ENCODE measurements at places on chromosomes 4 and X.
A peak's percentile ranks its signal among the peaks of the same experiment; 100 is the strongest.

DNA sequence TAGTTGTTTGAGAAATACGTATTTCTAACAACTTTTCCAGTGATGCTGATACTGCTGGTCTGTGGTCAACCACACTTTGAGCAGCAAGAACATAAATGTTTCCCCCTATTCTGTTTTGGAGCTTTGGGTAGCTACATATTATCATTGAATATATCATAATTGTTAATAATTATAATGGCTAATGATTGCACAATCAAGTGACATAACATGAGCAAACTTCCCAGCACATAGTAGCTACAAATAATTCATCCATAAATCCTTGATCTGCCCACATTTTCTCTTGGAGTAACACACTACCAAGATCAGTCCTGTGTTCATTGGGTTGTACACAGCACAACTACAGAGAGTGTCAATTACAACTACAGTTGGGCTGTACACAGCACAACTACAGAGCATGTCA, 436.3 kb upstream of the MAGEB18 start:
- DNase-seq, result no peak

DNA sequence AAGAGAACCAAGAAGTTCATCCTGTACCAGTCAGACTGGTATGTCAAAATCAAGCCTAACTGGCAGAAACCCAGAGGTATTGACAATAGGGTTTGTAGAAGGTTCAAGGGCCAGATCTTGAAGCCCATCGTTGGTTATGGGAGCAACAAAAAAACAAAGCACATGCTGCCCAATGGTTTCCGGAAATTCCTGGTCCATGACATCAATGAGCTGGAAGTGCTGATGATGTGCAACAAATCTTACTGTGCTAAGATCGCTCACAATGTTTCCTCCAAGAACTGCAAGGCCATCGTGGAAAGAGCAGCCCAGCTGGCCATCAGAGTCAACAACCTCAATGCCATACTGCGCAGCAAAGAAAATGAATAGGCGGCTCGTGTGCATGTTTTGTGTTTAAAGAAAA, 172.7 kb upstream of the MED14 start:
- no peak for DNase-seq

GRCh38 chr4:14066979-14067378, 439.5 kb upstream of the BOD1L1 start:
- DNase-seq, result no peak

DNA sequence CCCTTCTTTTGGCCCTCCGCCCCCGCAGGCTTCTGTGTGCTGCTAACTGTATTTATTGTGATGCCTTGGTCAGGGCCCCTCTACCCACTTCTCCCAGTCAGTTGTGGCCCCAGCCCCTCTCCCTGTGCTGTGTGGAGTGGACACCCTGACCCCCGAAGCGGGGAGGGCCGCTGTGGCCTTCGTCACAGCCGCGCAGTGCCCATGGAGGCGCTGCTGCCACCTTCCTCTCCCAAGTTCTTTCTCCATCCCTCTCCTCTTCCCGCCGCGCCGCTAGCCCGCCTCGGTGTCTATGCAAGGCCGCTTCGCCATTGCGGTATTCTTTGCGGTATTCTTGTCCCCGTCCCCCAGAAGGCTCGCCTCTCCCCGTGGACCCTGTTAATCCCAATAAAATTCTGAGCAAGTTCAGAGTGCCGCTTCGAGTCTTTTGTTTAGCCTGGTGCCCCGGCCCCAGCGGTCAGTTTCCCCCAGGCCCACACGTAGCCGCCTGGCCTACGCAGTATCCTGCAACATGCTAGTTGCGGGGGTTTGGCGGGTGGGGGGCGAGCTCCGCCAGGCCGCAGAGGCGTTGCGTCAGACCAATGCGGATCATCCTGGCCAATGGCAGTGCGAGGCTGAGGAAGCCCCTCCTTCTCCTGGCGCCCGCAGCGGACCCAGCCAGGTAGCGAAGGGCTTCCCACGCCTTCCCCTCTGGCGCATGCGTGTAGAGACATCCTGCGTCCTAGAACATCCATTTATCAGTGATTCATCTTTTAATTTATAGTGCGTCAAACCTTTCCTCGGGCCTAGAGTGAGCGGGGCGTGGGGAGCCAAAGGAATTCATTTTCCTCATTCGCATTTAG, 5.6 kb upstream of the KANTR start:
- DNase-seq, result peak; percentile 92

DNA sequence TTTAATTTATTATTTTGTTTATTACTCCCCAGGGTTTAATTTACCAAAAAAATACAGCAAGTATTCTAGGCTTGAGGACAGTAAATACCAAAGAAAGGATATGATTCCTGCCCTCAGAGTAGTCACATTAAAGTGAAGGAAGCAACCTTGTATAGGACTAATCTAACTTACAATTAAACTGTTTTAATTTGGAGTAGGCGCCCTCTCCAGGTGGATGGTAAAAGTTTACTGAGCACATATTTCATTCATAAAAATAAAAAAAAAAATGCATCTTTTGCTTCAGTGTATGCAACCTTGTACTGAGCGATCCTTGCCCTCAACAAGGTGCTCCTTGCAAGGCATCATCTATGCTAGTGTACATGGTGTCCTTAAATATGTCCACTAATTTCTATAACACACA, 72.0 kb upstream of the MAGEB16 start:
- DNase-seq, result no peak

DNA sequence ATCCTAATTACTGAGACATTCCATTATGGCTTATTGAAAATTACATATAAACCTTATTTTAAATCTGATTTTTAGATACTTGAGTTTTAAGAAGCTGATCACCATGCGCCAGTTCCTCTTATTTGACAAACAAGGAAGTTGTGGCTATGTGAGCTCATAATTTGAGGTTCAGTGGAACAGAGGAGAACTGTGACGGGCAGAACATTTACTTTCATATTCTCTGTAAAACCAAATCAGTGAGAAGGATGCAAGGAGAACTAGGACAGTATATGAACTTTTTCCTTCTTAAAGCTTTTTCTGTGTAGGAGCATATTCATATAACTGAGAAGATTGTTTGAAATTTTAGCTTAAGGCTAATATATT, 25.3 kb downstream of the STIM2 start:
- no peak for DNase-seq

- no peak for DNase-seq
Observed at GRCh38 chrX:143661286-143661685, 25.4 kb upstream of the SLITRK4 start.

DNA sequence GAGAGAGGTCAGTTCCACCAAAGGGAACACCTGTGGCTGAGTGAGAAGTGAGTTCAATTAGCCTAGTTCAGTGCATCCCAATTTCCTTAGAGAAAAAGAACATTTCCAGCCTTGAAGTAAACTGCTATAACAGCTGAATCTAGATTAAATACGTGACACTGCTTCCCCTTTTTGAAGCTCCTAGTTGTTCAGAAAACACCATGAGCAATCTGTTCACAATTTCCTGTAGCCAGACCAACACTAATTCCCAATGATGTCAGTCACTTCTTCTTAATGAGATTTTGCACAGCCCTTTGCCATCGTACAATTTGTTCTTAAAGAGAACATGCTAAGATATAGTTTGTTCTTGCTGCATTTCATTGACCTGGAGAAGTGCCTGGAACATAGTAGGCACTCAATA, 144.6 kb upstream of the EDNRA start:
- no peak for DNase-seq

GRCh38 chr4:153152501-153153338, 51.5 kb upstream of the TRIM2 start:
- no peak for DNase-seq

DNA sequence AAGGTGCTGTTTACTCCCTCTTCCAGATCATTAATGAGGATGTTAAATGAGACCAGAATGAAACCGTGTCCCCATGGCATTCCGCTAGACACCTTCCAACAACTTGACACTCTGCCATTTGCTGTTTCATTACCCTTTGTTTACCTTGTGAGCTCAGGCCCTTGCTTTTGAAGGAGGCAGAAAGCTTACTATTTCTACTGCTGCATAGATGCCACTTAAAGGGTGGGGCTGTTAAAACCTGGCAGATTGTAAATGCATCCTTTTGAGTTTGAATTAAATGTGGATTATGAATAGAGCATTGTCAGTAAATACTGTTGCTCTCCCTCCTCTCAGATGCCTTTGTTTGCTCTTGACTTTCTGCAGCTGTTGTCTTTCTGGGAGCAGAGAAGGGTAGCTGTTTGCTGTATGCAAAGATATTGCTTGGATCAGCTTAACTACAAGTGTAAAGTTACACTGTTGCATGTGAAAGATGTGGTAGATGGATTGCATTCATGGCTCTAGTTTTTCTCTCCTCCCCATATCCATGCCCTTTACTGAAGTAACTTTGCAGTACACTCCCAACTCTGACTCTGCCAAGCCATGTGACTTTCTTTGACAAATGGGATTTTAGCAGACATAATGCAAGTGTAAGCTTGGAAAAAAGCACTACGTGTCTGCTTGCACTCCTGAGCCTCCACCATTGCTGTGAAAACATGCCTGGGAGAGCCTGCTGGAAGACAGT, 75.0 kb upstream of the DHX15 start:
- no peak for DNase-seq

GRCh38 chr4:7112656-7113055, 44.8 kb upstream of the GRPEL1 start:
- peak; percentile 44 for DNase-seq

DNA sequence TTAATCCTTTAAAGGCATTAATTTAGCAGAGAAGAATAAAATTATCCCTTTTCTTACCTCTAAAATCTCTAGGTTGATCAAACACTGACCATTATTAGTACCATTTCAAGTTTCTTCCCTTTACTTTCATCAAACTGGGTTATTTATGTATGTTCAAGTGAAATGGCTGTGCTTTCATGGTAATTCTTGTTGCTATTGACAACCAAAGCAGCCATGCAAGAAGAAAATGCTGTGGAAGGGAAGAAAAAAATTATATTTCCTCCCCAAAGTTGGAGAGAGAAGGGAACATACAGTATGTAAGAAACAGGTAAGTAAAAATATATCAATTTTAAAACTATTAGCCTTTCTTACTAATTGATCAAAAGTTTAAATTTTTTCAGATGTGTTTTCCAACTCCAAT, 16.2 kb downstream of the NPNT start:
- DNase-seq, result no peak

GRCh38 chrX:86021652-86022289, 25.6 kb downstream of the CHM start:
- no peak for DNase-seq

DNA sequence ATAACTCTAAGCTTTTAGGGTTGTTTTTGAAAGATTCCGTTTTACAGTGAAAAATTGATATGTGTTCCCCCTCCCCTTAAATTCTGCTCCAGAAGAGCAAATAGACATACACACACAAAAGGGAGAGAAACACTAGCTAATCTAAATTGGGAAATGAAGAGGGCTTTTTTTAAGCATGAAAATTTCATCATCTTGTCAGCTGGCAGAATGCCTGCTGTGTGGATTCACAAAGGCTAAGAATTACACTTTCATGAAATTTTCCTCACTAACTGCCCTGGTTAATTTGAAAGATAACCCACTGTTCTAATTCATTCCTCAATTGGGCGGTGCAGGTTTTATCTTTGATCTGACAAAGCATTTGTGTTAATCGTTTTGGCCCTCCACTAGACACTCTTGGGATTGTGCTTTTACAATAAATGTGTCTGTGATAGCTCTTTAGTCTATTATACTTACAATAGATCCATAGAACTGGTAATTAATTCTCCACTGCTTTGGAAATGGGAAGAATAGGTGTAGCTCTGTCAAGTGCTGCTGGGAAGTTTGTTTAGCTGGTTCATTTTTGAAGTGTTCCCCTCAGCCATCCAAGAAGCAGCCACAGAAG, 152.9 kb downstream of the POLA1 start:
- DNase-seq, result no peak

DNA sequence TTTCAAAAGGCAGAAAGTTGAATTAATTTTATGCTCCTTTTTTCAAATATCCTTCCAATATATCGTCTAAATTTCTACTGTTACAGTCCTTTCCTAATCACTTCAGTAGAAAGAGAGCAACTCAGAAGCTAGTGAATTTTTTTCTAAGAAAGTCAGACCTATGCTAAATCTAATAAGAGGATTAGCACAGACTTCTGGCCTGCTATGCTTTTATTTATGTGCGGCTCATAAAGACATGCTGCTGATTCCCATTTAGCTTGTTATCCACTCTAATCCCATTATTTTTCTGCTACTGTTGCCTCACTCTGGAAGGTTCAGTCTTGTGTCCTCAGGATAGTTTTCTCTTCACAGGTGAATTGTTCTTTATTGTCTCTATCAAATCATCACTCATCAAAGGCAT, 473.5 kb upstream of the FAM241A start:
- DNase-seq, result no peak

DNA sequence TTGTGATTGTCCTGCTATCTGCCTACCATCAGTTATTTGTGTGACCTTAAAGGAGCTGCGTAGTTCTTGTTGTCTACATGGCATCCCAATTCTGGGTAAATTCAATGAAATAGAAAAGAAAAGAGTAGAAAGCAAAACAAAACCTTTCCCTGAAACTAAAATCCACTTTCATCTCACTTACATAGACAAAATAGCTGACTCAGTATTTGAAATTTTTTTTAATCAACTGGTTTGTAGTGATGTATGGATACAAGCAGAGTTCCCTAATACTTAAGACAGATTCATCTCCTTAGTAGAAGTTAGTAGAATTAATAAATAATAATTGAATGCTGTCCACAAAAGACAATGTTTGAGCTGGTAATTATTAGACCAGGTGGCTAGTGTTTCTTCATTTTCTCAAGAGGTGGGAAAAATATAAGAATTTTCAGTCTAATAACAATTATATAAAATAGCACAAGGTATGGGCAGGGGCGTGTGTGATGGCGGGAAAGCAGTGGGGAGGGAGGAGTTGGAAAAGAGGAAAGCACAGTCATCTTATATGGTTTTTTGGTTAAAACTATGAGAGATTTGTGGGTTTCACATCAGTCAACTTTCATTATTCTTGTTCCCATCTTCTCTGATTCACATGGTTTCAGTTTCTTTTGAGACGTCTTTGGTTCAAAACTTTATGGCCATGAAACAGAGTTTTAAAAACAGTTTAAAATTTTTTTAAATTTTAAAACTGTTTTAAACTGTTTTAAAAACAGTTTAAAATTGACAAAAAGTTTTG, 275.2 kb downstream of the SPRY1 start:
- DNase-seq, result no peak
